ENCODE measurements at places on chromosomes 11 and 22.

- DNase-seq = no peak
Observed at GRCh38 chr11:82872377-82873150, 27.7 kb downstream of the PRCP start.

GRCh38 chr11:79437278-79437980 is 3.4 kb downstream of the TENM4 start:
- DNase-seq = no peak

- no peak for DNase-seq
Observed at GRCh38 chr11:61526956-61527731, 18.6 kb downstream of the LRRC10B start.

GRCh38 chr11:75635066-75635862 is 33.6 kb downstream of the MAP6 start:
- DNase-seq = no peak
